Fibroblast of pulmonary artery (primary cell): ENCODE measurements at places on chromosomes 1 and 21.
A peak's percentile ranks its signal among the peaks of the same experiment; 100 is the strongest.

DNA sequence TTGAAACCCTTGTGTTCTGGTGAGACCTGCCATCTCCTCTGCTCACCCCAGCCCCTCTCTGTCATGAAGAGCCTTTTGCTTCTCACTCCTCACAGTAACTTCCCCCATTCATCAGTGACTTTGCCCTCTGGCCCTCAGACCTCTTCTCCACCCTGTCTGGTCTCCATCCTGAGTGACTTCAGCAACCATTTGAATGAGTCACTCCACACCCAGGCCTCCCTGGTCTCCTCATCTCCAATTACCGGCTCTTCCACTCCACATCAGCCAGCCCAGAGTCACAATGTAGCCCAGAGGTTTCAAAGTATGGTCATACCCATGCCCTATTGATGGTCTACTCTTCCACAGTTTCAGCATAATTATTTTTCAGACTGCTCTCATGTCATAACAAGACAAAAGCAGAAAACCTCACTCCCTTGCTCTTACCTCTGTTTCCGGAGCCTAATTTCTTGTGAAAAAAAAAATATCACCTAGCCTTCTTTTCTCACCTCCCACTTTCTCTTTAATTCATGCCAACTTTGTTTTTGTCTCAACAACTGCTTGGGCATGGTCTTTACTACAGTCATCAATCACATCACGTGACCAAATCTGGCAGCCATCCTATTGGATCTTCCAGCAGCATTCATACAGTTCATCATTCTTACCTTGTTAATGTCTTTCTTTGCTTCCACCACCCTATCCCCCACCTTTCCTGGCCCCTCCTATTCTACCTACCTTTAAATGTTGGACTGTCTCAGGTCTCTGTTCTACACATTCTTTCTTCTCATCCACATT lies 35.6 kb upstream of the NEK7 start:
- peak; percentile 68 for DNase-seq

GRCh38 chr1:27149084-27149761 lies 5.7 kb downstream of the SLC9A1 start:
- DNase-seq, result no peak

- DNase-seq, result no peak
Measured at GRCh38 chr1:92975551-92976232, 14.4 kb upstream of the DIPK1A start.

- DNase-seq, result no peak
Measured at GRCh38 chr1:115837341-115837739, 3.6 kb downstream of the NHLH2 start.

DNA sequence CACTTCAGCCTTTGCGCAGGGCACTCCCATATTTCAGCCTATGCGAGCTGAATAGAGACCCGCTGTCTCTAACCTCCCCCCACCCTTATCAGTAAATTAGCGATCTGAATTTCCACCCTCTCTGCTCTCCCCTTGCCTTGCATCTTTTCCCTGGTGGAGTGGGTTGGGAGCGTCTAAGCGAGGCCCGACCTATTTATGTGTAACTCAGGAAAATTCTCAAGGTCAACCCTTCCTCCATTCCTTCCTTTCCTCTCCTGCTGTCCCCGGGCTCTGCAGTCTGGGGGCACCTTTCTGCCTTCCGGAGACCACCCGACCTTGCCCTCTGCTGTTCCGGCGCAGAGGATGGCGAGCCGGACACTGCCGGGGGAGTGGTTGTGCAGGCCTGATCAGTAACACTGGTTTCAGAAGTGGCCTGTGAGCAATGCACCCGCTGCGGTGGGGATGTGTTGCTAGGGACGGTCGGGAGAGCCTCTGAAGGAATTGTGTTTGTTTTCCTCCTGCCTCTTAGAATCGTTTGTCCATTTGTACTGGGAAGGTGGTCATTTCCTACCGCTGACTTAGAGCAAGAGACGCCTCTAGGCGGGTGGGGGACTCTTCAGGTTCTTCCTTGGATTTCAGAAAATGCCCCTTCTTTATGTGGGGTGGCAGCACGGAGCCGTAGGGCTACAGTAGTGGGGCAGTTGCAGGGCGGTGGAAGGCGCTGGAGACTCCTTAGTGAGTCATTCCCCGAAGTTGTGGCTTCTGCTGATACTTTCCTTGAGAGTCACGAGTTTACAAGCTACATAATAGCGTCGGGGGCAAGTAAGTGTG lies 513 bp downstream of the MGST3 start:
- DNase-seq, result peak; percentile 80

DNA sequence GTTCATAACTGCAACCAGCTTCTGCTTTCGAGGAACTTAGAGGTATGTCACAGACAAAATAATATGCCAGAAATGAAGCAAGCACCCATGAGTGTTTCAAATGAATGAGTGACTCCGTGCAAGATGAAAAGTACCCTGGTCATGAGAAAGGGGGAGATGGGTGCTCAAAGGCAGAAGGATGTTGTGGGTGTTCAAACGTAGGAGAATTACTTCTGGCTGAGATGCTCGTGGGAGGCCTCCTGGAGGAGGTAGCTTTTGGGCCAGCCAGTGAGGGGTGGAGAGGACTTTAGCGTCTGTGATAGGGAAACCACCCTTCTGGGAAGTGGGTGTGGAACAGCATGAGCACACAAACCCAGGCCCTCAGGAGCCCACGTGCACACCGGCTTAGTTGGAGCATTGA lies 113.8 kb downstream of the SYF2 start:
- DNase-seq, result no peak

DNA sequence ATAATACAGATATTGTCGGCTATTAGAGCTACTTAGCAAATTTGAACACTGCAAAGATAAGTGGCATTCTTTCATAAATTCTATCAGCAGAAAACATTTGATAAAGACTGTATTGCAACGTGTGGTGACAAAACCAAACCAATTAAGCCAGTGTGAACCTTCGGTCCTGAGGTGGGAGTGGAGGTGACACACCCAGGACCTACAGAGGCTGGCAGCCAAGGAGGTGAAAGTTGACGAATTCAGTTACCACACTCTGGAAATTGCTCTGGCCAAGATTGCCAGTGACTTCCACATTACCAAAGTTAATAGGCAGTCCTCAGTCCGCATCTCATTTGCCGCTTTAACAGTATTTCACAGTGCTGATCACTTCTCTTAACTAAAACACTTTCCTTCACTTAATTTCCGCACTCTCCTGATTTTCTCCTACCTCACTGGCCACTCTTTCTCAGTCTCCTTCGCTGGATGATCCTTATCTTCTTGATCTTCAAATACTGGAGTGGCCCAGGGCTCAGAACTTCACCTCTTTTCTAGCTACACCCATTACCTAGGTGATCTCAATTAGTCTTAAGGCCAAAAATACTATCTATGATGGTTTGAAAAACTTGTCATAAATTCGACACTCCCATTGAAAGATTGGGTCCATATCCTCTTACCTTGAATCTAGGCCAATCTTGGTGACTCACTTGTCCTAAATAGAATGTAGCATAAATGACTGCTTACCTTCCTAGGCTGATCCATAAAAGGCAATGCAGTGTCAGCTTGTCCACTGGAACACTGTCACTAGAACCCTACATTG lies 5.1 kb upstream of the CDC42BPA start:
- DNase-seq, result no peak

DNA sequence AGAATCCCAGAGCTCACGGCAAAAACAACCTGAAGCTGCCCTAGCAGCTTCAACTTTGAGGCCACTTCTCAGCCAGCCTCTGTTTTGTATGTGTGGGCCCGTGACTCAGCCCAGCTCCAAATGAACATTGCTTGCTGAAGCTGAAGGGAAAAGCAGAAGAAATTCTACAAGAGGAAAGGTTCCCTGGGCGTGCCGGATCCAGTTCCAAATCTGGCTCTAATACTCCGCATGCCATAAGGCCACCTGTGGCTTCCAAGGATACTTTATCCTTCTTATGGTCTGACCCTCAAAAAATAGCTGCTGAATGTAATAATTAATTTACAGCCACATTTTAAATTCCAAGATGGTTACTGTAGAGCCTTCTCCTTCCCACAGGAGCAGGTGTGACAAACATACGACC lies 24.3 kb downstream of the TSPAN2 start:
- DNase-seq, result no peak

DNA sequence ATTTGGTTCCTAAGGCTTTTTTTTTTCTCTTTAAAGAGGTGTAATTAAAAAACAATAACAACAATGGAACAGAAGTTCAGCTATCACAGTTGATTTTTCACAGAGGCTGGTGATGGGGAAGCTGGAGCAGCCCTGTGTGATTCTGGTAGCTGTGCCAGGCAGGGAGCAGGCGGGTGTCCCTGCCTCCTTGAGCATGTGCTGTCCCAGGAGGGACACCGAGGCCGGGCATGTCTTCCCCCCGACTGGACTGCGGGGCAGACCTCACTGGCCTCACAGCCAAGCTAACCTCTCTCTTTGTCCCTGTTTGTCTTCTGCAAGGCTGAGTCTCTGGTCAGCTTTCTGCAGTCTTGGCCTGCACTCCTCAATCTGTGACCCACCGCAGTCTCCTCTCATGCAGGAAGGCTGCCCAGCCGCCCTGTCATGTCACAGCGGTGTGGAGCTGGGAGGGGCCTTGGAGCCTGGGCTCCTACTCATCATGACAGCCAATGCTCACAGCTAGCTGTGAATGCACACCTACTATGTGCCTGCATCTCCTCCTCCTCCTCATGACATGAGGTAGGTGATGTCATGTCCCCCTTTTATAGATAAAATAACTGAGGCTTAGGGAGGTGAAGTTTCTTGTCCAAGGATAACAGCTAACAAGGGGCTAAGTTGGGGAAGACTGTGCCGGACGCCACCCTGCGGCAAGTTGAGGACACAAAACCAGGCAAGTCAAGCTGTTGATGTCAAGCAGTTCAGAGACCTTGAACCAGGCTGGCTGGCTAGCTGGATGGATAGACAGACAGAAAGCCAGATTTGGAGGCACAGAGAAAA lies 10.3 kb upstream of the ACTL8 start:
- peak; percentile 11 for DNase-seq

DNA sequence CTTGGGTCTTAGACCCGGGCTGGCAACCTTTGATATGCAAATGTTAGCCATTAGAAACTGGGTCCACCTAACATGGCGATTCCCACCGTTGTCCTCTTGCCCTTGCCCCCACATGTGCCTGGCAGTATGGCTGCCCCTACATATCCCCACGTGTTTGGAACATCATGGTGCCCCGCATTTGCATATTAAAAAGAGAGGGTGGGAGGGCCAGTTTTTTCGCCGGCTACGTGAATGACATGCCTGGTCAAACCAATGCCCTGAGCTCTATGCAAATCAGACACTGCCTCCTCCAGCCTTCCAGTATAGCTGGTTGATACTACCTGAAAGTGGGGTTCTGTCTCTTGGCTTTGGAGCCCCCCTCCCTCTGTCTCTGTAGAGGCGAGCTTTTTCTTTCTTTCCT lies 133.0 kb downstream of the CDC42BPA start:
- DNase-seq, result no peak

DNA sequence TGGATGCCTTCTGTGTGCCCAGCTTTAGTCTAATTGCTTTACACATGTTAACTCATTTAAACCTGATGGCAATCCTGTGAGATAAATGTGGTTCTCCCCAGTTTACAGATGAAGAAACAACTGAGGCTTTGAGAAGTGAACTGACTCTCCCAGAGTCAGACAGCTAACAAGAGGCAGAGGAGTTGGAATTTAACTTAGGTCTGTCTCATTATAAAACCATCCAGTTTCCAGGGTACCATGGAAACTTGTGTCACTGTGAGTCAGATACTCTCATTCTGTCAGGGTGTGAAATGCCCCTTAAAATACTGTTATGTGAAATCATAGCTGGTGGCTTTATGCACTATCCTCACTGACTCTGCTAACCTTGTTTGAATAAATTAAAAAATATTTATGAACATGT lies 206.6 kb downstream of the PBX1 start:
- peak; percentile 82 for DNase-seq

DNA sequence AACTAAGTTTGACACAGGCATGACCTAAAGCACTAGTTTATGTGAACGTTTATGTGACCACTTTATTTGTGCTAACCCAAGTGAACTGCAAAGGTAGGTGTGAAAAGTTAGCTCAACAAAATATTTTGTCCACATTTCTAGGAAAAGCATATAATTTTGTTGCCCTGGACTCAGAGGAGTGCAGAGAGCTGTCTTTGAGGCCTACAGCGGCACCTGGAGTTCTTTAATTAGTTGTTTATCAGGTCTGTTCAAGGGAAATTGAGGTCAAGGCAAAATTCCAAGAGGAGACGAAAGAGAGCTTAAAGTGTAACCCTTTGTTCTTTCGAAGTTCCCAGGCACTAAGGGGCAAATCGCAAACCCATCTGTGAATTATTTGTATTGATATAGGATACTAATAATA lies 1.3 kb downstream of the GIPC2 start:
- no peak for DNase-seq

- DNase-seq, result no peak
Measured at GRCh38 chr1:87143413-87144135, 185.1 kb upstream of the LMO4 start.

DNA sequence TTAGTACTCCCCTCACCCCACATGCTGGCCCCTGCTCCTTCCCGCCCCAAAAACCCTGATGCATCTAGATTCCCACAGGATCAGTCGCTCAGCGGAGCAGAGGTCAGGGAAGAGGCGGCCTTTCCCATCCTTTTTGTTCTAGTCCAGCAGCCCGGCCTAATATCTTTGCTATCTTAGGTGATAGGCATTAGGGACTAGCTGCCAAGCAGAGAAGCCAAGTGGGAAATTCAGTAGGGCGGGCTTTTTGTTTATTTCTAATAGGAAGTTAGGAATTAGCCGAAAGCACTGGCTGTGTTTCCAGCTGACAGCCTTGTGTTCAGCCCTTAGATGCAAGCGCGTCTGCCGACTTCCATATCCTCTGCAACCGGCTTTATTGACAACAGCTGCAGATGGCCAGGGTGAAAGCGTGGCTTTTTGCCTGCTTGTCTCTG lies 59.0 kb upstream of the BCAR3 start:
- DNase-seq, result no peak

GRCh38 chr1:223700388-223700918 lies 11.9 kb upstream of the CAPN2 start:
- peak; percentile 60 for DNase-seq

GRCh38 chr1:93774707-93775106 lies 93.1 kb upstream of the BCAR3 start:
- no peak for DNase-seq

DNA sequence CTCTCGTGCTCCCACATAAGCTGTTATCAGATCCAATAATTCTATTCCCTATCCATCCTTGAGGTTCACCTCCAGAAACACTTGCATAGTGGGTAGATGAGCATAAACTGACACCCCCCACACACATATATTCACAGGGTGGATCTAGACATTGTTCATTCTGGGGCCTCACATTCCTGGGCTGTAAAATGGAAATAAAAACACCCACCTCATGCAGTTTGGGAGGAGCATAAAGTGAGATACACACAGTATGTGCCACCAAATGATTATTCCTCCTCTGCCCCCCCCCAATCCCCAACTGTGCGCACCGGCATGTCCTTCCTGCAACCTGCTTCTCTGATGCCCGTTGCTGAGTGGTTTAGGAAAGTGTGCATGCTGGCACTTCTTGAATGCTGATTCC lies 17.9 kb downstream of the PRDM15 start:
- DNase-seq, result no peak

DNA sequence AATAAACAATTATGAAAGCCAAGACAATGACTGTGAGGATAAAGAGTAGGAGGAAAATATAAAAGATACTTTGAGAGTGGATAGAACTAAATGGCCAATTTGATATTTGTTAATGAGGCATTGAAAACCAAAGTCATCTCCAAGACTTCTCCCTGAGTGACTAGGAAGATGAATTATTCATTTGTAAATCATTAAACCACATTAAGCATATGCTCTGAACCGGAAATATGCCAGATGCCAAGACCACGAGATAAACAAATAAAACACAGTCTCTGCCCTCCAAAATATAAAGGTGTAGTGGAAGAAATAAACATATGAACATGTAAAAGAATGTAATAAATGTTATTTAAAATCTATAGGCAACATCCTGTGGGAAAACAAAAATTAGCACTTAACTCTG lies 78.8 kb downstream of the MRPL39 start:
- no peak for DNase-seq

GRCh38 chr1:190289897-190290296 lies 187.8 kb downstream of the BRINP3 start:
- no peak for DNase-seq
